ENCODE measurements at places on chromosomes 2 and 18.

- no peak for DNase-seq
Measured at GRCh38 chr2:190512539-190513095, 21.9 kb downstream of the NEMP2 start.

DNA sequence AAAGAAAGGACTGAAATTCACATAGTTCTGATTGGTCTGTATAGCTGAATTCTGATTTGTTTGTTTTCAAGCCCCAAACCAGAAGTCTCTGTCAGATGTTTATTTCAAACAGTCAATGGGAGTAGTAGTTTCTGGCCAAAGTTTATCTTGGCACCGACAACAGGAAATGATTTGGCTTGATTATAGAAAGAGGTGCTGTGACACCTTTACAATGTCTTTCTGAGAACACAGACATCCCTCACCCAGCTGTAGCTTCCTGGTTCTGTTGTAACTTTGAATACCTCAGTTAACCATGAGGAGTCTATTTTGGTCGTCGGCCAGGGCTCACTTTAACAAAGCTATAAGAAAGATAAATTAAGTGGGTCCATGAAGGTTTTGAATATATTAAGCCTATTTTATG lies 545.0 kb upstream of the ZNF804A start:
- no peak for DNase-seq

- DNase-seq, result no peak
Measured at GRCh38 chr2:47095349-47096020, 59.6 kb downstream of the STPG4 start.

GRCh38 chr2:72913486-72914205 lies 3.7 kb upstream of the EMX1 start:
- DNase-seq, result no peak

GRCh38 chr18:21300908-21301200 lies 58.8 kb downstream of the GREB1L start:
- DNase-seq, result no peak

DNA sequence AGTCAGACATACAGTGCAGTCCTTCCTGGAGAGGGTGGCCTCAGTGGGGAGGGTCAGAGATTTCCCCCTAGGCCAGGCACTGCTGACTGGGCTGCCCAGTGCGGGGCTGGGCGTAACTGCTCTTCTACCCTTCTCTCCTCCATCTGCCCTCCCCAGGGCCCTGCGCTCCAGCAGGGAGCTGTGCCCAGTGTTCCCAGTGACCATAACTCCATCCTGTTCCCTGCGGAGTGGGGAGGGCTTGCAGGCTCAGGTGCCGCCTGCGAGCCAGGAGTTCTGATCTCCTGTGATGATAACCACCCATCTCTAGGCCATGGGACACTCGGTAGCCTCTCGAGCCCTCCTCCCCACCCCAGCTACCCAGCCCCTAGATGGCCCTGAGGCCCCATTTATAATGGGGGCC lies 107.6 kb downstream of the SMAD7 start:
- DNase-seq, result no peak

DNA sequence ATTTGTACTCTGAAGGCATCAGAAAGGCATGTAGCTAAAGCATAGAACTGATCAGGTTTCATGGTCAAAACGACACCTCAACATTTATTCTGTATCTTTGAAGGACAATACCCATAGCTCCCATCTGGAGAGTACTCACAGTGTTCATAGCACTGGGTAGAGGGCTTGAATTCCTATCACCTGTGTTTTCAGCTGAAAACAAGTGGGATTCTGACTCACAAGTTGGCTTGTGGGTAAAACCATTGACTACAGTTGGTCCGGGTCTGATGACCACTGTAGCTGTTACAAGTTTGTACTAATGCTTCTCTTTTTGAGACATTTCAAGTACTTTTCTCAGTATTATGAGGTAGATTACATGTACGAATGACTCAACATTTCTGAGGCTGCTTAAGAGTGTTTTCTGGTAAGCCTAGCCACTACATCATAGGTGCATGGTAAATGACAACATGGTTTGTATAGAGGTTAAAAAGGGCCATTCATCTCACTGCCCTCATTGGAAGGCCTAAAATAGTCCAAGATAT lies 68.6 kb upstream of the PELI1 start:
- peak; percentile 33 for DNase-seq

GRCh38 chr2:43106559-43107527 lies 119.6 kb downstream of the ZFP36L2 start:
- DNase-seq, result no peak

DNA sequence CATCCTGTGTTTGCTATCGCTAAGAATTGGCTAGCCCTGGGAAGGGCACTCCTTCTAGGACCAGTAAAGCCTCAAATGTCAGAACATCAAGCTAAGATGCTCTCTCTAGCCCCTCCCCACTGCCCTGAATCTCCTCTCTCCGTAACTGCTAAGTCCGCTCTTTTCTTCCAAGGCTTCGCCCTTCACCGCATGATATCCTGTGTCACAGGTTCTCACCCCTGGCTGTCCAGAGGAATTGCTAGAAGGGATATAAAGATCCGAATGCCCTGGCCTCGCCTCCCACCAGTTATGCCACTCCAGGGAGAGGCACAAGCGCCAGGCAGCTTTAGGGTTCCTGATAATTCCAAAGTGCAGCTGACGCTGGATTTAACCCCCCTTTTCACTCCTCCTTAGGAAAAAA lies 17.1 kb upstream of the GPR45 start:
- no peak for DNase-seq

DNA sequence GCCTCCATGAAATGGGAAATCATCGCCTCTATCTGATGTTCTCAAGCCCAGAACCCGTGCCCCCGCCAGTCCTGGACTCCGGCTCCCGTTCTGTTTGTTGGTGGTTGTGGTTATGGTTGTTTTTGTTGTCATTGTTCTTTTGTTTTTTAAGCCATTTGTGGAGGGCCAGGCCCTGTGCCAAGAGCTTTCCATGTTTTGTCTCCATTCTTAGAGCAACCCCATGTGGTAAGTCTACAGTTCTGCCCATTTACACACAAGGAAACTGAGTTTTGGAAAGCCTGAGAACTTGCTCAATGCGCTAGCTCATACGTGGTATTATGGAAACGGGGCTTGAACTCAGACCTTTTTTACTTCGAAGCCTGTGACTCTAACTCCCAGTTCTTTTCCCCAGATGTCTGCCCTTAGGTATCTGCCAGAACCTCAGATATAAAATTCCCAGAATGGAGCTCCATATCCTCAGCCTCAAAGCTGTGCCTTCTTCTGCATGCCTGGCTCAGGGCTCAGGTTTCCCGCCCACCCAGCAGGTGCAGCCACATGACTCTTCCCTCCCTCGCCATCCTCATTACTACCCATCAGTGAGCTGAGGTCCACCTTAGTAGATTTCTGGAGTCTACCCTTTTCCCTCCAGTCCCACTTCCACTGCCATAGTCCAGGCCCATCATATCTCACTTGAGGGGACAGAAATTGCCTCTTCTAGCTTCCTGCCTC lies 194.1 kb downstream of the KLHL29 start:
- DNase-seq, result no peak

- no peak for DNase-seq
Measured at GRCh38 chr2:49403637-49404036, 249.3 kb upstream of the FSHR start.

DNA sequence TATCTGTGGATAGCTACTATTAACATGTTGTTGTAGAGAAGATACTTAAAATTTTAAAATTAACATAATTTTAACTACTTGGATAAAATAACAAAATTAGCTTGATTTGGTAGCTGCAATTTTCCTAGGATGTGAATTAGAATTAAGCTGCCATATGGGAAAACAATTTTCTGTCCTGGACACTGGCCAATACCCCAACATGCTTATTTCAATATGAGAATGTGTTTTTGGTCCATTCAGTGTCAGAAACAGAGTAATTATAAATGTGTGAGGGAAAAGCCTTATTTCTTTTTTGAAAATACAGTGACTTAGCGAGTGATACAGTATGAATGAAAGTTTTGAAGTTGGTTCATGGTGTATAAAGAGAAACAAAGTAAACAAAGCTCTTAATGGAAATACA lies 948.3 kb upstream of the GYPC start:
- no peak for DNase-seq

GRCh38 chr2:218229239-218229638 lies 12.2 kb downstream of the ARPC2 start:
- DNase-seq, result peak; percentile 35

- DNase-seq, result no peak
Measured at GRCh38 chr2:205270689-205271088, 411.6 kb upstream of the NRP2 start.

- DNase-seq, result no peak
Measured at GRCh38 chr2:126518196-126518595, 137.8 kb upstream of the GYPC start.

DNA sequence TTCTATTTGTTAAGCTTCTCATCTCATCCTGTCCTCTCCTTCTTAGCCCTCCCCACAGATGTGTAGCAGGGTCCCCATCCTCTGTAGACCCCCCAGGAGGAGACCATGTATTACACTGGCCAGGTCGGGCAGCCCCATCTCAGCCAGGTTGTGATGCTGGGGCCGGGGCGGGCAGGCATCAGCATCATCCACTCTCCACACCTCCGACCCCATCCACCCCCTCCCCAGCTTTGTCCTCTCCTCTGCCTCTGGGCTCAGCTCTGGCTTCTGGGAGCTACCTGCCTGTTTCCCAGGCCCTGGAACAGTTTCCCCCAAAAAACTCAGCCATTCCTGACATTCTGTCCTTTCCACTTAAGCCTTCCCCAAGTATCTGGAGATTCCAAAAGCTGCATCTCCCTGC lies 49.2 kb downstream of the GBX2 start:
- no peak for DNase-seq

DNA sequence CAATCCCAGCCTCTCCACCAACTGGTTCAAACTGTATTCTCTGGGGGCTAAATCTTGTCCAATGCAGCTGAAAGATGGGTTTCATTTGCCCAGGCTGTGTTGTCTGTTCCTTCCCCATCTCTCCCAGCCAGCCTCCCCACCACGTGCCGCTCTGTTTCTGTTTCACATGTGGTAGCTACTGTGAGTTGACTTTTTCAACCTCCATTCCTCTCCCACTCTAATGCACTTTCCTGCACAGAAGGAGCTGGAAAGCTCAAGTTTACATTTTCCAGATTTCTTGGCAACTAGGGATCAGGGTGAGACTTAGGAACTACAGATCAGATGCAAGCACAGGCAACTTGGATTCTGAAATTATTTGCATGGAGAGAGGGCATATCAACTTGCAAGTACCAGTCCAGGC lies 19.0 kb upstream of the NPAS2 start:
- DNase-seq, result no peak

- DNase-seq, result no peak
Measured at GRCh38 chr2:96204836-96205624, 3.6 kb downstream of the STARD7 start.

DNA sequence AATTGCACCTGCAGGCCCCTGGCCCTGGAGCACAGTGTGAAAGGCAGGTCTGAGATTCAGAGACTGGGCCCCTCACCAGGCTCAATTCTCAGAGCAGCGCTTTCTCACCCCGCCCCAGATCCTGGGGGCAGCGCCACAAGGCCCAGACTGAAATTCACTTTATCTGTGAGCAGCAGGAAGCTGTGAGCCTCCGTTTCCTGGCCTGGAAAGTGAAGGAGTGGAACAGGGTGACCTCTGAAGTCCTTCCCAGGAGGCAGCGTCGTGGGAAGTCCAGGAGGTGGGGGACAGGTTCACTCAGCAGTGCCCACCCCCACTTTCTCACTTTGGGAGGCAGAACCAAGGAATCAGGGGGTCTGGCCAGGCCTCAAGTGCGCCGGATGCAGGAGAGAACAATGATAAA lies 235.4 kb downstream of the NDUFA10 start:
- DNase-seq, result no peak

- DNase-seq, result no peak
Measured at GRCh38 chr2:105796131-105796638, 51.5 kb downstream of the NCK2 start.

GRCh38 chr2:100537918-100538317 lies 24.9 kb upstream of the PDCL3 start:
- DNase-seq, result no peak

DNA sequence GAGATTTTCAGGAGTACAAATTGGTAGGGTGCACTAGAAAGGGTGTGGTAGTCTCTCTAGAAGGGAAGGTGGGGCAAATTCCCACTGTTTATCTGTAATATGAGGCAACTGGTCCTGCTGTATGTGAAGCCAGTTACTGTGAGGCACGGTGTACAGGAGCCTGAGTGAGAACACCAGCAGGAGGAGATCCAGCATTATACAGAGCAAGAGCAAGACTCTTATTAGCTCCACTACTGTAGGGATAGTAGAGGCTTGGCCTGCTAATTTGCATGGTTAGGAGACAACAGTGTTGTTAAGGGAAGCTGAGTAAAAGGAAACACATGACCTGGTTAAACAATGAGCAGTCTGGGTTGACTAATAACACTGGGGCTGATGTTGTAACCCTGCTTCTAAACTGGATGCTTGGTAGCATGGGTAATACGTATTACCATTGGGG lies 76.3 kb upstream of the WDSUB1 start:
- no peak for DNase-seq

GRCh38 chr2:196925768-196926561 lies 542 bp downstream of the PGAP1 start:
- no peak for DNase-seq

GRCh38 chr2:164903951-164904350 lies 51.4 kb downstream of the SLC38A11 start:
- no peak for DNase-seq

DNA sequence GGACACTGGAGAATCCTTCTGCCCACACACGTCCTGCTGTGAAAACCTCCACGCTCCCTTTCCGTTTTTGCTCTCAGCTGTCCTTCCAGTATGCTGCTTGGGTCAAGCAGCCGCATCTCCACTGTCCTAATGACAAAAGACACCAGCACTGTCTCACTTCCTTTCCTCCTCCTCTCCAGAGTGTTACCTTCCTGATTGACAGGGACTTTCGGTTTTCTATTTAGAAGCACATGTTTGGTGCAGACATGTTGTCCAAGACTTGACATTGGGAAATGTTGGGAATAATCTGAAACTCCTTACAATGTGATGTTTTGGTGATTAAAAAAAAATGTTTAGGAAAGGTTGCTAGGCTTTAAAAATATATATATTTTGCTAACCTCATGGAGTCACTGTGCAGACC lies 226.6 kb downstream of the FAM210A start:
- no peak for DNase-seq

GRCh38 chr2:163592954-163593622 lies 142.7 kb downstream of the FIGN start:
- no peak for DNase-seq

DNA sequence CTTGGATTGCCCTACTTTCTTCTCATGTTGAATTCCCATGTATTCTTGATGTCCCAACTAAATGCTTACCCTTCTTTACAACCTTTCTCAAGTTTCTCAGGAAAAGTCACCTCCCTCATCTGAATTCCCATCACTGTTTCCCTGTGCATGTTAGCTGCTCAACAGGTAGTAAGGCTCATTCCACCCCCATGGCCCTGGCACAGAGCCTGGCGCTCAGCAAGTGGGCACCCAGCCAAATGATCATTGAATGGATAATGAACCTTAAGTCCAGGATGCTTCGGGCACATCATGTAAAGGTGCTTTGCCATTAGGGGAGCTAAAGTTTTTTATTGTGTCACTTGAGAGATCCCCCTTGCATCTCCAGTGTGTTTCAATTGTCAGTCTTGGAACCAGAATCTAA lies 124.0 kb downstream of the PKP4 start:
- no peak for DNase-seq
